ENCODE measurements at places on chromosomes 3 and 15. TPM values are rescaled to one million over a fixed set of nuclear protein-coding genes. Genes with fewer than 3 reads are reported as not detected.

GNAT1 gene
- total RNA-seq: 0.91 TPM

VPS8 gene
- total RNA-seq: 78.9 TPM

SHF gene
- 61.7 TPM for total RNA-seq

GRCh38 chr3:76311941-76312340 lies 526.6 kb upstream of the ZNF717 start:
- no peak overlapping the region for H3K27ac ChIP-seq
- no peaks in the 10 kb centered on the region for H3K27me3 ChIP-seq
- no peak overlapping the region for H3K4me3 ChIP-seq
- no peak for DNase-seq
- no peaks in the 10 kb centered on the region for H3K36me3 ChIP-seq

GRCh38 chr3:161371441-161372320 lies at the start of gene SPTSSB:
Gene SPTSSB (minus strand): TSS chr3:161371517. CDS start chr3:161346323, 25,194 bp downstream.
- H3K36me3 ChIP-seq: peaks cover 7% of the 10 kb centered on the region
- H3K27me3 ChIP-seq: no peaks in the 10 kb centered on the region
- H3K27ac ChIP-seq: peak within 1 kb of the TSS; percentile 94
- H3K4me3 ChIP-seq: peak within 1 kb of the TSS; percentile 83

DNA sequence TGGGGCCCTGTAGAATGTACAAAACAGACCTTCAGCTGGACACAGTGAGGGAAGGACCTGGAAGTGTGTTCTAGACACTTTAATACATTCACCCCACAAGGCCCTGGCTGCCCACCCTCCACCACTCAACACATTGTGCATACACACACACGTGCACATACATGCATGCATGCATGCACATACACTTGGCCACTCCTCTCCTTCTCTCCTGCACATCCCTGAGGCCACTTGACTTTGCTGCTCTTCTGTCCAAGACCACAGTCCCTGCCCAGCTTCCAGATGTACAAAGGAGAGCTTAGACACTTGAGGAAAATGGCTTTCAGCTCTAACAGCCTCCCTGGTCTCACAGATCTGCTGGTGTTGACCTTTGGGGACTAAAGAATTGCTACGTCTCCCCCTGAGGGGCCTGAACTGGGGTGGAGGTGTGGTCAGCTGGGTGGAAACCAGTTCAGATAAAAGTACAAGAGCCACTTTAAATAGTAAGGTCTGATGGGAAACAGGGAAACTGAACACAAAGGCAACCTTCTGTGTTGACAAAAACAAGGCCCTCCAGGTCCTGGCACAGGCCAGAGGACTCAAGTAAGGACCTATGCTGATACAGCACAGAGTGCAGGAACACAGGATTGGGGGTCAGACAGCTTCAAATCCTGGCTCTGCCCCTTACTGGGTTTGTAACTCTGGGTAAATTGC lies 24.8 kb upstream of the NOX5 start:
- no peak for DNase-seq
- peaks cover 6% of the 10 kb centered on the region for H3K27me3 ChIP-seq
- H3K4me1 ChIP-seq: peaks cover 12% of the 10 kb centered on the region
- H3K27ac ChIP-seq: no peak overlapping the region
